ENCODE measurements at places on chromosomes 4 and X. TPM values are rescaled to one million over a fixed set of nuclear protein-coding genes. Genes with fewer than 3 reads are reported as not detected.

- H3K4me1 ChIP-seq, result no peaks in the 10 kb centered on the region
- peaks cover 16% of the 10 kb centered on the region for H3K36me3 ChIP-seq
- H3K4me3 ChIP-seq, result no peak overlapping the region
- H3K27ac ChIP-seq, result no peak overlapping the region
Measured at GRCh38 chr4:118758293-118758692, 73.1 kb downstream of the METTL14 start.

- peaks cover 18% of the 10 kb centered on the region for H3K36me3 ChIP-seq
- H3K4me1 ChIP-seq, result peaks cover 6% of the 10 kb centered on the region
- no peak for DNase-seq
- H3K27ac ChIP-seq, result no peak overlapping the region
- no peak overlapping the region for H3K4me3 ChIP-seq
- H3K27me3 ChIP-seq, result peaks cover 13% of the 10 kb centered on the region
Measured at GRCh38 chrX:2261831-2262667, 238.7 kb downstream of the DHRSX start.

GRCh38 chrX:150643271-150643670, 49.9 kb upstream of the MTMR1 start:
- no peaks in the 10 kb centered on the region for H3K4me1 ChIP-seq
- no peaks in the 10 kb centered on the region for H3K27me3 ChIP-seq
- H3K36me3 ChIP-seq, result no peaks in the 10 kb centered on the region
- no peak for DNase-seq

GRCh38 chrX:104370089-104370488, 115.4 kb upstream of the ESX1 start:
- H3K36me3 ChIP-seq, result no peaks in the 10 kb centered on the region
- no peaks in the 10 kb centered on the region for H3K27me3 ChIP-seq
- DNase-seq, result peak; percentile 3
- H3K4me1 ChIP-seq, result no peaks in the 10 kb centered on the region

GRCh38 chr4:4426511-4427120, 39.7 kb downstream of the NSG1 start:
- peaks cover 4% of the 10 kb centered on the region for H3K27me3 ChIP-seq
- H3K4me1 ChIP-seq, result peaks cover 11% of the 10 kb centered on the region
- H3K36me3 ChIP-seq, result peaks cover 12% of the 10 kb centered on the region
- no peak overlapping the region for H3K4me3 ChIP-seq
- peak overlapping the region; percentile 25 for H3K27ac ChIP-seq

GRCh38 chr4:680928-681645, 6.7 kb downstream of the MYL5 start:
- H3K4me3 ChIP-seq, result no peak overlapping the region
- H3K36me3 ChIP-seq, result peaks cover 8% of the 10 kb centered on the region
- peaks cover 6% of the 10 kb centered on the region for H3K4me1 ChIP-seq
- peaks cover 19% of the 10 kb centered on the region for H3K27me3 ChIP-seq
- DNase-seq, result peak; percentile 57
- no peak overlapping the region for H3K27ac ChIP-seq

LRCH2 gene
- 3.7 TPM for total RNA-seq

DNA sequence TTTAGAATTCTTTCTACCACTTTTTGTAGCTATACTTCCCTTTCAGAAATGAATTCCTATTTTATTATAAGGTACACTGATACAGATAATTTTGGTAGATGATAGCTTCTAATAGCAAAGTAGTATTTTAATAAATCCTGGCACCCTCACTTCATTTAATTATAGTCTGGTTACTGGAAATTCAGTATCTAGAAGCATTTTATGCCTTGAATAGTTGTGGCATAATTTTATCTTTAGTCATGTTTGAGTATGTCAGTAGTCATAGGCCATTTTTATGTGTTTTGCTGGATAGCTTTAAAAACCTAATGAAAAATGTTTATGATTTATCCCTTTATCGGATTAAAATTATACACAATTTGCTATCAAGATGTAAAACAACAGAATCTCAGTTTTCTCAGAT, 92.3 kb downstream of the DIAPH2 start:
- no peak overlapping the region for H3K27ac ChIP-seq
- DNase-seq, result no peak
- H3K27me3 ChIP-seq, result no peaks in the 10 kb centered on the region

DNA sequence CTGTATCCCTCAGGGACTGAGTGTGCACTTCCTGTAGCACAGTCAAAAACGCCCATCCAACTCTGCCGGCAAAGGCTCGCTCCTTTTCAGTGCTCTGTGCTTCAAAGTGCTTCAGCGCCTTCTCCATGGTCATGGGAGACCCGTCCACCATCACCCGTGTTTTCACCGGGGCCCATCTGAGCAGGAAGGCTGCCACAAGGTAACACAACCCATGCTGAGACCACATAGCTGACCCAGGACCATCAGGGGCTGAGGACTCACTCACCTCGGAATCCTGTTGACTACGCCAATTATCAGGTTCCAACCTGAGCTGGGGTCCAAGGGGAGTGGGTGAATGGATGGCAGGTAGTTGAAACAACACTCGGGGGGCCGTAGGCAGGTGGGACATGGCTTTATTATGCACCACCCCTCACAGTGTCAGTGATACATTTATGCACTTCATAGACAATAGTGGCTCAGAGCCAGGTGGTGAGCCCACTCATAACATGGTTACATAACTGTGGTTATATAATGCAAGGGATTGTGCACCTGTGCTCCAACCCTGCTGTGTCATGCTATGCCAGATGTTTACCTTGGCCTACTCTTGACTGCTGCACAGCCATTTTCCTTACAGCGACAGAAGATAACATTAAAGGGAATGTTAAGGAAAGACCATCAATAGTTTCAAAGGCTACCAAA, 227.8 kb downstream of the ADGRL3 start:
- DNase-seq, result no peak
- H3K36me3 ChIP-seq, result peaks cover 6% of the 10 kb centered on the region
- peaks cover 1% of the 10 kb centered on the region for H3K27me3 ChIP-seq
- no peak overlapping the region for H3K27ac ChIP-seq
- H3K4me1 ChIP-seq, result no peaks in the 10 kb centered on the region

DNA sequence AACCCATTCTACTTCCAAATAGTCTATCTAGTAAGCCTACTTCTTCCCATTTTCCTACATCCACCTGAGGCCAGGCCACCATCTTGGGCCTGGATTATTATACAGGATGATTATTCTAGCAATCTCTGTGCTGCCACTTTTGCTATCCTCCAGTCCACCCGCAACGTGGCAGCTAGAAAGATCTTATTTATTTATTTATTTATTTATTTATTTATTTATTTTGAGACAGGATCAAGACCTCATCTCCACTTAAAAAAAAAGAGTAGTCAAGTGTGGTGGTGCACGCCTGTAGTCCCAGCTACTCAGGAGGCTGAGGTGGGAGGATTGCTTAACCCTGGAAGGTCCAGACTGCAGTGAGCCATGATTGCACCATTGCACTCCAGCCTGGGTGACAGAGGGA, 15.2 kb upstream of the BCOR start:
- peaks cover 2% of the 10 kb centered on the region for H3K27me3 ChIP-seq
- H3K4me1 ChIP-seq, result peaks cover 6% of the 10 kb centered on the region
- H3K4me3 ChIP-seq, result no peak overlapping the region
- DNase-seq, result no peak
- no peaks in the 10 kb centered on the region for H3K36me3 ChIP-seq

KIF4A gene
- 7.6 TPM for total RNA-seq

- H3K4me3 ChIP-seq, result no peak overlapping the region
- H3K4me1 ChIP-seq, result no peaks in the 10 kb centered on the region
- DNase-seq, result no peak
- H3K36me3 ChIP-seq, result no peaks in the 10 kb centered on the region
Measured at GRCh38 chr4:84459783-84460182, 39.3 kb downstream of the NKX6-1 start.

- no peak for DNase-seq
- peaks cover 9% of the 10 kb centered on the region for H3K4me1 ChIP-seq
- H3K36me3 ChIP-seq, result no peaks in the 10 kb centered on the region
- H3K4me3 ChIP-seq, result no peak overlapping the region
- H3K27me3 ChIP-seq, result peaks cover 2% of the 10 kb centered on the region
Measured at GRCh38 chr4:53905276-53905940, 159.0 kb downstream of the CHIC2 start.

- no peak for DNase-seq
- no peaks in the 10 kb centered on the region for H3K27me3 ChIP-seq
- H3K27ac ChIP-seq, result no peak overlapping the region
Measured at GRCh38 chr4:148808416-148808815, 366.2 kb upstream of the NR3C2 start.

DNA sequence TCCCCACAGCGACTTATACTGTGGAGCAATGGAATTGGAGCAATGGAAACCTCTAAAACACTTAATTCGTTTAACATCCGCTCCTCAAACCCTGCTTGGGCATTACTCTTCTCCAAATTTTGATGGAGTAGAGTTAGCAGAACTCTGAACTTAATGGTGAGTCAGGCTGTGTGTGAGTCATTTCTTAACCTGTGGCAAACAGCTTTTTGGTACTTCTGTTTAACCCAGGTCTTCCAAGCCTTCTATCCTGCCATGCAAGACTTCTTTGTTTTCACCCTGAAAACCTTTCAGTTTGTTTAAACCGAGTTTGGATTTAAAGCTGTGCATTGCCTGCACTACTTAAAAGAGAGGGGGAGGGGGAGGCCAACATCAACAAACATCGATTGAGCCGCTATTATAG, 3.6 kb upstream of the AMOT start:
- peaks cover 6% of the 10 kb centered on the region for H3K27me3 ChIP-seq
- no peak overlapping the region for H3K27ac ChIP-seq
- no peaks in the 10 kb centered on the region for H3K36me3 ChIP-seq
- H3K4me1 ChIP-seq, result peaks cover 29% of the 10 kb centered on the region

MTHFD2L gene
- 13.6 TPM for total RNA-seq

CD38 gene
- total RNA-seq, result 0.15 TPM

All from endothelial cell (in vitro differentiated cells).